ENCODE measurements at places on chromosomes 16 and 17.
A peak's percentile ranks its signal among the peaks of the same experiment; 100 is the strongest.

GRCh38 chr17:42804918-42805367 lies 6.3 kb downstream of the CNTD1 start:
- DNase-seq: no peak

- DNase-seq: no peak
These were observed 46.3 kb downstream of the METRNL start for GRCh38 chr17:83125515-83126274.

GRCh38 chr16:7839568-7839967 lies 506.9 kb downstream of the RBFOX1 start:
- no peak for DNase-seq

GRCh38 chr16:1124291-1124690 lies 28.2 kb upstream of the C1QTNF8 start:
- no peak for DNase-seq

GRCh38 chr16:3881499-3881990 lies 1.0 kb upstream of the CREBBP start:
- peak; percentile 7 for DNase-seq

- no peak for DNase-seq
These were observed 88.5 kb downstream of the CLEC16A start for GRCh38 chr16:11032922-11033291.

DNA sequence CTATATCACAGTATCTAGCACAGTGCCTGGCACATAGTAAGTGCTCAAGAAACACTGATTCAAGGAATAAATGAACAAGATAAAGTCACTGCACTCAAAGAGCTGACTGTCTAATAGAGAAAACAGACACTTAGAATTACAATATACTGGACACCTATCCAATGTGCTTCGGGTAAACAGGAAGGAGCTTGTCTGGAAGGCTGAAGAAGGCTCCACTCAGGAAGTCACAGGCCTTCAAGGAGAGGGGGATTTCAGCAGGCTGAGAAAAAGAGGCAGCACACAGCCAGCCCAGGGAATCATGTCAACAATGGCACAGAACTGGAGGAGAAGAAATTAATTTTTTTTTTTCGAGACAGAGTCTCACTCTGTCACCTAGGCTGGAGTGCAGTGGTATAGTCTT lies 9.7 kb upstream of the IL4R start:
- no peak for DNase-seq

DNA sequence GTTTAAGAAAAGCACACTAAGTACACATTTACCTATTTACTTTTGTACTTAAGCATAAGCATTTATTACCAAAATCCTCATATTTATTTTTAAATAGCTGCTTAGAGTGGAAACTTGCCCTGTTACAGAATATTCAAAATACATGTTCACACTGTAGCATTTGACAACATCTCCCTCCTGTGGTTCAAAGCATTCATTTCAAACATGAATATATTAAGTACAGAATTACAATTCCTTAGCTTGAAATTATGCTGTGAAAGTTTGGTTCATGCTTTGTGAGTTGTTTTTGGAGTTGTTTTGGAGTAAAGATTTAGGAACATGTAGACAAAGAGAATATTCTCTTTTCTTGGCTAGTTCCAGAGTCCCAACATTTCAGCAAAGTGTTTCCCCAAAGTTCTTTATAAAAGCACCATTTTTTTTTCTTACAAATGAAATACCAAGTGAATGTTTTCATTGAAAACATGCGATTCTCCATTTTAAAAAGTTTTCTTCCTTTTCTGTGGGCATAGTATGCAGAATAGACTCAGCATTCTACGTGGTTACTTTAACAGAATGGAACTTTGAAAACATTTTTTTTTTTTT lies 33.2 kb downstream of the TUBD1 start:
- DNase-seq: no peak

DNA sequence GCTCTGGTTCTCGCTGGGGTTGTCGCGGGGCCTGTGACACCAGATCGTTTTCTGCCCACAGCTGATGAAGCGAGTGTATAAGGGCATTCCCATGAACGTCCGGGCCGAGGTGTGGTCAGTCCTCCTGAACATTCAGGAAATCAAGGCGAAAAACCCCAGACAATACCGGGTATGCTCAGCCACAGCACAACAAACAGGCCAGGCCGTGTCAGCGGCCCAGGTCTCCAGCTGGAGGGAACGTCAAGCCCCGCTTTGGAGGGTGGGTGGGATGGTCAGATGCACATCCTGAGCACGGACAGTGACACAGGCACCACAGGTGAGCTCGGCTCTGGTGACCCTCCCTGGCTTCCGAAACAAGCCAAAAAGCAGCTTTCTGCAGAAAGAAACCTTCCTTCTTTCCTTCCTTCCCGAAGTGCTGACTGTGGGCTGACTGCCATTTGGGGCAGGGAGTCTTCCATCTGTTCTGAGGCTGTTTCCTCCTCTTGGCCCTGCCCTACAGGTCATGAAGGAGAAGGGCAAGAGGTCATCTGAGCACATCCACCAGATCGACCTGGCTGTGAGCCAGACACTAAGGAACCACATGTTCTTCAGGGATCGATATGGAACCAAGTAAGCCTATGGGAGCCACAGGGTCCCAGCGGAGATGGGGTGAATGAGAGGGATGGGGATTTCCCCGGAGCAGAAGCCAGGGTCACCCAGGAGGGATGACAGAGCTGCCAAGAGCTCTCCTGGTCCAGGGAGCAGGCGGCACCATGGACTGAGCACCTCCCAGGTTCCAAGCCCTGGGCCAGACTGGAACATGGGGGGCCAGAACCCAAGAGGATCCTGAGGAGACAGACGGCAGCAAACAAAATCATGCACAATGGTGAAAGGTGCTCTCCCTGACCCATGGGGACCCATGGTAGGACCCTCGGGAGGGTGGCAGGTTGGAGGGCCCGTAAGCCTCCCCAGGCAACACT lies 79.4 kb downstream of the GOSR1 start:
- no peak for DNase-seq

- no peak for DNase-seq
These were observed 5.4 kb downstream of the MAP3K14 start for GRCh38 chr17:45311401-45311759.

GRCh38 chr17:9192010-9192409 lies 170.7 kb downstream of the NTN1 start:
- no peak for DNase-seq

DNA sequence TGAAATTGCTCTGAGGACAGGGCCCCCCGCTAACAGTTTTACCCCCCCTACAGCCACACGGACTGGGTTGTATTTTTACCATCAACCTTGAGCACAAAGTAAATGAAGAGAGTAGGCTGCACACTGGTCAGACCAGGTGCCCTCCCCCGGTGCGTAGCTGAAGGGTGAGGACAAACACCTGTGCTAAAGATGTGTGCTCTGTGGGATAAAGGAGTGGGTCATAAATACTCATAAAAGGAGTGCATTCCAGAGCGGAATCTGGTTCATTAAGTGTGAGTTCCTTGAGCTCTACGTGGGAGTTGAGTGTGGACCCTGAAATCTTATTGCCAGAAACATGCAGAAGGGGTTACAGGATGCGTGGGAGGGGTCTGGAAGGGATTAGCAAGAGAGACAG lies 217.0 kb downstream of the CCDC182 start:
- no peak for DNase-seq

GRCh38 chr17:51000835-51001638 lies 119.6 kb downstream of the SPAG9 start:
- DNase-seq: peak; percentile 6

- no peak for DNase-seq
These were observed 143.8 kb downstream of the CPPED1 start for GRCh38 chr16:12659871-12660270.

GRCh38 chr17:7190276-7190917 lies 11.2 kb upstream of the ASGR1 start:
- DNase-seq: no peak

DNA sequence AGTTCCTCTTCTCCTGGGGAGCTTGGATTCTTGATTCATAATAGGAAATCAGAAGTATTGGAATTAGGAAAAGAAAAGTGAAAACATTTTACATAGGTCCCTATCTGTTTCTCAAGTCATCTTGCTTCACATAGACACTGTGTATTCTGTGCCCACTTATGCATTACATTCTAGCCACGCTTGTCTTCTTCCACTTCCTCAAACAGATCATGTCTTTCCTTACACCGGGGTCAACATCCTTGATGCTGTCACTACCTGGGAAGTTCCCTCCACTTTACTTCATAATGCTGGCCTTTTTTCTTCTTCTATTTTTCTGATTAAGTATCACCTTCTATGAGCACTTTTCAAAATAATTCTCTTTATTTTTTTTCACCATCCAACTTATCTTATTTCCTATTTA lies 606.4 kb upstream of the CDH8 start:
- DNase-seq: no peak

GRCh38 chr17:71176928-71177443 lies 943.8 kb upstream of the SOX9 start:
- no peak for DNase-seq

DNA sequence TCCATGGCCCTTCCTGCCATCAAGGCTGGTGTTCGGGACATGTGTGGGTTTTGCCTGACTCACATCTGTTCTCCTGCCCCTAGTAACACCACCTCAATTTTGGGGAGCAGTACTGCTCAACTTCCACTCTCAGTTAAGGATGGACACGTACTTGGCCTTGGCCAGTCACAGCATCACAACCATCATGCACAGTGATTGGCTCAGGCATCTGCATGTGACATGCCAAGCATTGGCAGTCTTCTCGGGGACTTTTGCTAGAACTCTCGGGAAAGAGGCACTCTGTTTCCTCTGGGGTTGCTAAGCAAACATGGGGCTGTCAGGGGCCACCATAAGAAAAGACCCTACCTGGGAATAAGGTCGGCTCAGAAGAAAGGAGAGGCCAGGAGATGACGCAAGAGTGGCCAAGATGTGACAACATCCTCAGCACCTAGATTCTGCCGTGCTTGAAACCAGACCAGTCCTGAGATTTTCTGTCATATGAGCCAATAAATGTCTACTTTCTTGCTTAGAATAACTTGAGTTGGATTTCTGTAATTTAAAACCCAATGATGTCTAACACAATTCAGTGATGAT lies 11.9 kb upstream of the KDM8 start:
- DNase-seq: no peak

GRCh38 chr17:30831257-30831656 lies 509 bp upstream of the ATAD5 start:
- no peak for DNase-seq

- DNase-seq: no peak
These were observed 19.6 kb downstream of the AKAP1 start for GRCh38 chr17:57104461-57105175.

GRCh38 chr17:58084317-58084981 lies 1.2 kb downstream of the DYNLL2 start:
- peak; percentile 30 for DNase-seq

DNA sequence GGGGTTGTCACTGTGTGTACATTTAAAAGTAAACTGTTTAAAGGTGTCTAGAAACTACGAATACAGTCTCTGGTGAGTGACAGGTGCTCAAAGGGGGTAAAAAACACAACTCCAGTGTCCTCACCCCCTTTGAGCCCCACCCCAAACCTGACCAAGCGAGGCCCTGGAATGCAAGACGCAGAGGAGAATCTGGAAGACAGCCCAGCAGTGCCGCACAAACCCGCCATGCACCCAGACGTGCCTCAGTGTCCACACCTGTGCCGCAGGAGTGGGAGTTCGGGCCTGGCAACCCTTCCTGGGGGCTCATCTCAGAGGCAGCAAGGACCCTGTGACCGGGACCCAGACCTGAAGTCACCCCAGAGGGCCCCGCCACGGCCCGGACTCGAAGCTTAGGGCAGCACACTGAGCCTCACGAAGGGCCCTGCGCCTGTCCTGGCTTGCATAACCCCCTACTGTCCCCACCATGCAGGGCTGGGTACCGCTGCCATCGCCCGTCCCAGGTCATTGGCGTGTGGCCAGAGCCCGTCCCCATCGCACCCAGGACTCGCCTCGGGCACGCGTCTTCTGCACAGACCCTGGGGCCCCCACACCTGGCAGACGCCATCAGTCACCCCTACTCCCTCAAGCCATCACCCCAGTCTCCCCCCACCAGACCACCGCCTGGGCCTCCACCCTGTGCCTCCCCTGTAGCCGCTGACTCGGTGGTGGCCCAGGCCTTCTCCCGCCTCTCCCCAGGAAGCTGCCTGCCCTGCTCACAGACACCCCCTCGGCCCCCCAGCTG lies 33.0 kb upstream of the ZC3H18 start:
- DNase-seq: no peak

Data from stimulated activated CD4-positive, alpha-beta T cell treated with anti-CD3 and anti-CD28 coated beads, Interleukin-1b, Interleukin-23, amount 100 ng/mL, for 4 hours (primary cell).